ENCODE measurements at places on chromosomes 11 and 22.

DNA sequence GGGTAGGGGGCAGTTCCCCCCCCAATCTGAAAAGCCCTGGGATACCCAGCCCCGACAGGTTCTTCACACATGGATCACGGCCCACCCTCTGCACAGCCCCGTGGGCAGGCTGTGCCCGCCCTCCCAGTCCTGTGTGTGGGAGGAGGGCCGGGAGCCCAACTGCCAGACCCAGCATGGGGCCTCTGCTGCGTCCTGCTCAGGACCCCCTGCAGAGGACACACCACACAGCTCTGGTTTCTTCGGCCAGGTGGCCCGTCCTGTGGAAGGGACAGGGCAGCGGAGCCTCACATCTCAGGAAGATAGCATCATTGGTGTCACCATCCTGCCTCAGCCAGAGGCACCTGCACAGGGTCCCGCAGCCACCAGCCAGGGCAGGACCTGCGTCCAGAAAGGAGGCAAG lies 396.0 kb downstream of the TBC1D22A start:
- H3K4me3 ChIP-seq, result no peak overlapping the region
- no peaks in the 10 kb centered on the region for H3K4me1 ChIP-seq
- H3K27me3 ChIP-seq, result no peaks in the 10 kb centered on the region
- H3K27ac ChIP-seq, result no peak overlapping the region

DNA sequence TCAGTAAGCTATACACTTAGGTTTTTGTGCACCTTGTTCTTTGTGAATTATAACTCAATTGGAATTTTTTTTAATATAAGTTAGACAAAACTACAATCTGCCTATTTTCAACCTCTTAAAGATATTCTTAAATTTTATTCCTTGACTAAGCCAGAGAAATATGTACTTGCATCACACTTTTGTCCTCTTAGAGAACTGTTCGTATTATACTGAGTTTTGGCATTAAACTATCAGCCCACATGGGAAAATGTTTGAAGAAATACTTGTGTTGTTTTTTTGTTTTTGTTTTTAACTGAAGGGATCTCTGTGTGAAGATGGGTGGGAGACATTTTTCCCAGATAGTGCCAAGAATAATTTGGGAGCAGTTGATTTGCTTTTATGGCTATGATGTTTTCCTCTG lies 25.3 kb downstream of the CEP295 start:
- DNase-seq, result no peak
- H3K4me1 ChIP-seq, result peaks cover 11% of the 10 kb centered on the region
- H3K36me3 ChIP-seq, result peaks cover 71% of the 10 kb centered on the region

DNA sequence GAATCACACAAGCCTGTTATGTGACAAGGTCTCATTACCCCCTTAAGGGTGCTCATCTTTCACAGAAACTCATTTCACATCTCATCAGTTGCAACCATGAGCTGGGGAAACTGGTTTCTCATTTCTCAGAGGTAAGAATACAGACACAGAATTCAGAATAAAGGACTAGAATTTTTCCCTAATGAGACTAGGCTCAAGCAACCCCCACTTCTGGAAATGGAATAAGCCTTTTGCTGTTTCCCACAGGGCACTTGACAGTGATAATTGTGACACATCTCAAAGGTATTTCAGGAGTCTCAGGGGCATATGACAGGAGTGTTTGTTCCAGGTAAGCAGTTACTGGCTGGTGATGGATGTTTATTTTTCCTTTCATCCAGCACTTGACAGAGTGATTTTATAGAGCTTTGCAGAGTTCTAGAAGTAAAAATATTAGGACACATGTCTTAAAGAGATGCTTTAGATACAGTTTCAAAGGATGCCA lies 112.9 kb upstream of the DDI1 start:
- H3K36me3 ChIP-seq, result no peaks in the 10 kb centered on the region
- no peak for DNase-seq
- no peaks in the 10 kb centered on the region for H3K27me3 ChIP-seq
- H3K27ac ChIP-seq, result no peak overlapping the region
- H3K4me3 ChIP-seq, result no peak overlapping the region

DNA sequence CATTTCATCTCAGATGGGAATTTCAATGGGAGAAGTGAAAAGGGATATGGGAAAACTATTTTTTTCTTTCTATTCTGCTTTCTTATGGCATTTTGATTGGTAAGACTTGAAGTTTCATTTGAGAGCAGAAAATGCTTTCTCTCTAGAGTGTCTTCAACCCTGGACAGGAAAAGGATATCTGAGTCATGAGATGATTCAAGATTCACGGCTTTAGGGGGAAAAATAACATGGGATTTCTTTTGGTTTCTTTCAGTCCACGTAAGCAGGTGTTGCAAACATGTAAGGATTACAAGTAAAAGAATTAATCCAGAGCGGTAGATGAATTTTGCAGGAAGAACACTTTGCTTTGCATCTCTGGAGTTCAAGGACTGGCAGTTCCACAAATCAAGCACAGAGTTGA lies 1001.0 kb upstream of the TENM4 start:
- H3K27me3 ChIP-seq, result no peaks in the 10 kb centered on the region
- DNase-seq, result no peak
- H3K27ac ChIP-seq, result no peak overlapping the region
- no peaks in the 10 kb centered on the region for H3K4me1 ChIP-seq
- no peaks in the 10 kb centered on the region for H3K36me3 ChIP-seq
- H3K4me3 ChIP-seq, result no peak overlapping the region

- no peak for DNase-seq
- H3K4me1 ChIP-seq, result peaks cover 48% of the 10 kb centered on the region
- H3K27ac ChIP-seq, result no peak overlapping the region
Measured at GRCh38 chr11:6228520-6228919, 5.9 kb downstream of the FHIP1B start.

DNA sequence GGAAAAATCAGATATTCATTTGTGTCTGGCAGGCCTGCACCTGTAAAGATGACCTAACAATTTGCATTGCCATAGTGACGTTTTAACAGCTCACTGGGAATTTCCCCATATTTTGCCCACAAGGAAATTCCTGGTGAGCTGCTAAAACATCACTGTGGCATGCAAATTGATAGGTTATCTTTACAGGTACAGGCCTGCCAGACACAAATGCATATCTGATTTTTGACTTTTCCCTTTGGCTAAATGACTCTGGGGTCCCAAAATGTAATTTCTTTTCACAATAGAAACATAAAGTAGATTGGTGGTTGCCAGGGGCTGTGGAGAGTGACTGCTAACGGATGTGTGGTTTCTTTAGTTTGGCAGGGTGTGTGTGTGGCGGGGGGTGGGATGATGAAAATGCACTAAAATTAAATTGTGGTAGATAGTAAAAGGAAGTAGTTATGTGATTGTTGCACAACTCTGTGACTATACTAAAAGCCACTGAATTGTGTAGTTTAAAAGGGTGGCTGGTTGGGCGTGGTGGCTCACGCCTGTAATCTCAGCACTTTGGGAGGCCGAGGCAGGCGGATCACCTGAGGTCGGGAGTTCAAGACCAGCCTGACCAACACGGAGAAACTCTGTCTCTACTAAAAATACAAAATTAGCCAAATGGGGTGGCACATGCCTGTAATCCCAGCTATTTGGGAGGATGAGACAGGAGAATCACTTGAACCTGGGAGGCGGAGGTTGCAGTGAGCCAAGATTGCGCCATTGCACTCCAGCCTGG lies 18.5 kb upstream of the FEZ1 start:
- DNase-seq, result peak; percentile 58
- H3K4me3 ChIP-seq, result peak overlapping the region; percentile 50
- H3K4me1 ChIP-seq, result peaks cover 56% of the 10 kb centered on the region
- H3K27ac ChIP-seq, result peak overlapping the region; percentile 89
- no peaks in the 10 kb centered on the region for H3K27me3 ChIP-seq
- H3K36me3 ChIP-seq, result peaks cover 2% of the 10 kb centered on the region

GRCh38 chr11:34916843-34917770 lies 689 bp downstream of the PDHX start:
- H3K27ac ChIP-seq, result peak overlapping the region; percentile 95
- peak overlapping the region; percentile 95 for H3K4me3 ChIP-seq
- no peak for DNase-seq
- H3K27me3 ChIP-seq, result no peaks in the 10 kb centered on the region
- peaks cover 33% of the 10 kb centered on the region for H3K4me1 ChIP-seq
- H3K36me3 ChIP-seq, result peaks cover 17% of the 10 kb centered on the region

DNA sequence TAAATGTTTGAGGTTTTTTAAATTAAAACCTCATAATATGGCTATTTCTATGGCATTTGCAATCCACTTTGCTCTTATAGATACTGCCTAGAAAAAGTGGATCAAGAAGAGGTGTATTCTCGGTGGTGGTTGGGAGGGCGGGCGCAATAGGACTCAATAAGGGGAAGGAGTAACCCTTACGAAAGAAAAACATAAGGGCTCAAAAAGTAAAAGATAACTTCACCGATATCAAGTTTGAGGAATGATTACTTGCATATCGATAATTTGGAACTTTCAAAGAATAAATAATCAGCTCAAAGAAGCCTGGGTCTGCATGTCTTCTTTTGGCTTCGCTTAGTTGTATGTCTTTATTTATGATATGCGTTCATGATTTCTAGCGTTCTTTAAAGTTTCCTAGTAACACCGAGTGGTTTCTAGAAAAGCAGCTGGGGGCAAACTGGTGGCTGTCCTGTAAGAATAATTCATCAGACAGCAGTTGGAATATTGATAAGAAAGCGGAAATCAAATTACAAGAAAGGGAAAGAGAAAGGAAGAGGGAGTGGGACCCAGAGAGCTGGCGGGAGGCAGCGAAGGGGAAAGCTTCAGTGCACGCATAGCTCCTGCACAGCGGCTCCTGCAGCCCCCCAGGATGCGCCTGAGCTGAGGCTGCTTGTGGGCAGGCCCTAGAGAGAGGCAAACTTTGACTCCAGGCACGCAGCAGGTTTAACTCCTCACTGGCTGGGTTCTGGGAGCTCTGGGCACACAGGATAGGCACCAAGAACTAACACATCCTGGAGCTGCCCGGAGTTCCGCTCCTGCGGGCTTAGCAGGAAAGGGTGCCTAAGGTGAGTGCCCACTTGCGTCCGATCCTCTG lies 9.1 kb upstream of the FLI1 start:
- peaks cover 42% of the 10 kb centered on the region for H3K4me1 ChIP-seq
- H3K36me3 ChIP-seq, result no peaks in the 10 kb centered on the region
- H3K4me3 ChIP-seq, result peak overlapping the region; percentile 78
- DNase-seq, result no peak
- peaks cover 52% of the 10 kb centered on the region for H3K27me3 ChIP-seq

GRCh38 chr11:1354125-1354938 lies 35.4 kb upstream of the BRSK2 start:
- DNase-seq, result no peak
- H3K4me3 ChIP-seq, result no peak overlapping the region
- H3K27me3 ChIP-seq, result peaks cover 18% of the 10 kb centered on the region
- no peak overlapping the region for H3K27ac ChIP-seq
- no peaks in the 10 kb centered on the region for H3K36me3 ChIP-seq

DNA sequence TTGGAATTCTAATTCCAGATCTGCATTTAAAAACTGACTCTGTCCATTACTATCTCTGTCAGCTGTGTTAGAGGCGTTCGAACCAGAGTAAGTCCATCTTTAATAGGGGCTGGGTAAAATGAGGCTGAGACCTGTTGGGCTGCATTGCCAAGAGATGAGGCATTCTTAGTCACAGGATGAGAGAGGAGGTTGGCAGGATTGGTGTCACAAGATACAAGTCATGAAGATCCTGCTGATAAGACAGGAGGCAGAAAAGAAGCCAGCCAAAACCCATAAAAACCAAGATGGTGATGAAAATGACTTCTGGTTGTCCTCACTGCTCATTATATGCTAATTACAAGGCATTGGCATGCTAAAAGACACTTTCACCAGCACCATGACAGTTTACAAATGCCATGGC lies 356.3 kb upstream of the ISX start:
- DNase-seq, result no peak
- H3K4me1 ChIP-seq, result no peaks in the 10 kb centered on the region
- H3K4me3 ChIP-seq, result no peak overlapping the region
- H3K27me3 ChIP-seq, result peaks cover 2% of the 10 kb centered on the region

GRCh38 chr11:61828629-61829407 lies 718 bp downstream of the FADS2 start:
- H3K27ac ChIP-seq, result peak overlapping the region; percentile 68
- peaks cover 38% of the 10 kb centered on the region for H3K27me3 ChIP-seq
- no peaks in the 10 kb centered on the region for H3K36me3 ChIP-seq
- peak; percentile 55 for DNase-seq

- peak; percentile 30 for DNase-seq
- peaks cover 10% of the 10 kb centered on the region for H3K4me1 ChIP-seq
- peak overlapping the region; percentile 82 for H3K4me3 ChIP-seq
- no peaks in the 10 kb centered on the region for H3K36me3 ChIP-seq
- H3K27me3 ChIP-seq, result peaks cover 24% of the 10 kb centered on the region
- no peak overlapping the region for H3K27ac ChIP-seq
Measured at GRCh38 chr22:20015971-20016733, 471 bp downstream of the ARVCF start.

GRCh38 chr22:38347944-38348750 lies 30.9 kb upstream of the CSNK1E start:
- no peaks in the 10 kb centered on the region for H3K4me1 ChIP-seq
- no peak for DNase-seq
- no peak overlapping the region for H3K27ac ChIP-seq
- H3K36me3 ChIP-seq, result no peaks in the 10 kb centered on the region
- peaks cover 3% of the 10 kb centered on the region for H3K27me3 ChIP-seq

DNA sequence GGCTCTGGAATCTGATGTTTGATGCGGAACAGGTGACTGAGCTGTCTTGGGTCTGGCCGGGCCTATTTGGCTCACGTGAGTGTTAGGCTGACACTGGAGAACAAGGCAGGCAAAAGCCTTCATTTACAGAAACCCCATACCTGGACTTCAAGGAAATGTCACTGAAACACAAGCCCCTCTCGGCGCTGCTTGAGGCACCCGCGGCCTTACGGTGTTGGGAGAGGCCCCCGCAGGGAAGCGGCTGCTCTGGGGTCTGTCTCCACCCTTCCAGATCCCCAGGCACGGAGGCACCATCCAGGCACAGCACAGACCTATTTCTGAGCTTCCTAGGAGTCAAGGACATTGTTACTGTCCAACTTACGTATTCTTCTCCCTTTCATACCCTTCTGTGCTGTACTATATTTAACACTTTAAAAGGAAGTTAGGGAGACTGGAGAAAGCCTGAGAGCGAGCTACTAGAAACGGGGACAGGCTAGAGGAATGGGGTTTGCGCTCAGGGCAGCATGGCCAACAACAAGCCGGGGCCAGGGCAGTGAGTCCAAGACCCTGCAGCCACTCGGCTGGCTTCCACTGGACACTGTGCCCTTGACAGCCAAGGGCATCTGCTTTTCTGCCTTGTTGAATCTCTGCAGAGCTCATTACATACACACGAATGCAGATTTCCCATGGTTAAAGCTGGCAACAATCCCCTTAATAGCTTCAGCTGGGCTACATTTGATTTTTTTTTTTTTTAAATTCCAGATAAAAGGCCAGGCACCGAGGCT lies 23.8 kb downstream of the DRD4 start:
- H3K4me3 ChIP-seq, result no peak overlapping the region
- no peaks in the 10 kb centered on the region for H3K4me1 ChIP-seq
- H3K27ac ChIP-seq, result no peak overlapping the region
- no peak for DNase-seq
- H3K27me3 ChIP-seq, result no peaks in the 10 kb centered on the region
- H3K36me3 ChIP-seq, result peaks cover 8% of the 10 kb centered on the region

GRCh38 chr11:83087035-83087434 lies 15.3 kb upstream of the RAB30 start:
- peaks cover 5% of the 10 kb centered on the region for H3K4me1 ChIP-seq
- H3K27ac ChIP-seq, result no peak overlapping the region
- no peak overlapping the region for H3K4me3 ChIP-seq

- H3K4me3 ChIP-seq, result no peak overlapping the region
- no peaks in the 10 kb centered on the region for H3K4me1 ChIP-seq
- H3K36me3 ChIP-seq, result no peaks in the 10 kb centered on the region
Measured at GRCh38 chr22:48523091-48523490, 1304.6 kb downstream of the BRD1 start.

- H3K36me3 ChIP-seq, result no peaks in the 10 kb centered on the region
- H3K4me1 ChIP-seq, result no peaks in the 10 kb centered on the region
Measured at GRCh38 chr22:44645083-44645482, 56.9 kb upstream of the PRR5 start.

GRCh38 chr11:25734591-25735211 lies 597.2 kb upstream of the ANO3 start:
- H3K4me1 ChIP-seq, result no peaks in the 10 kb centered on the region
- no peak overlapping the region for H3K4me3 ChIP-seq
- H3K27me3 ChIP-seq, result no peaks in the 10 kb centered on the region
- no peaks in the 10 kb centered on the region for H3K36me3 ChIP-seq
